Hematopoietic multipotent progenitor cell treated with erythropoietin and hydrocortisone succinate and interleukin-3 and kit ligand, for 4 days (in vitro differentiated cells): ENCODE measurements at places on chromosomes 6 and 20.

GRCh38 chr20:21262812-21263211 lies 40.3 kb upstream of the XRN2 start:
- DNase-seq: no peak

- no peak for DNase-seq
These were observed 132.7 kb downstream of the TSHZ2 start for GRCh38 chr20:53104884-53105283.

- DNase-seq: no peak
These were observed 387.9 kb downstream of the ADGRB3 start for GRCh38 chr6:69022993-69023392.

- no peak for DNase-seq
These were observed 418 bp downstream of the TNXB start for GRCh38 chr6:32108727-32109113.

GRCh38 chr6:155544677-155545076 lies 89.0 kb upstream of the NOX3 start:
- no peak for DNase-seq

- DNase-seq: no peak
These were observed 186.7 kb downstream of the SMOC2 start for GRCh38 chr6:168627506-168628175.

DNA sequence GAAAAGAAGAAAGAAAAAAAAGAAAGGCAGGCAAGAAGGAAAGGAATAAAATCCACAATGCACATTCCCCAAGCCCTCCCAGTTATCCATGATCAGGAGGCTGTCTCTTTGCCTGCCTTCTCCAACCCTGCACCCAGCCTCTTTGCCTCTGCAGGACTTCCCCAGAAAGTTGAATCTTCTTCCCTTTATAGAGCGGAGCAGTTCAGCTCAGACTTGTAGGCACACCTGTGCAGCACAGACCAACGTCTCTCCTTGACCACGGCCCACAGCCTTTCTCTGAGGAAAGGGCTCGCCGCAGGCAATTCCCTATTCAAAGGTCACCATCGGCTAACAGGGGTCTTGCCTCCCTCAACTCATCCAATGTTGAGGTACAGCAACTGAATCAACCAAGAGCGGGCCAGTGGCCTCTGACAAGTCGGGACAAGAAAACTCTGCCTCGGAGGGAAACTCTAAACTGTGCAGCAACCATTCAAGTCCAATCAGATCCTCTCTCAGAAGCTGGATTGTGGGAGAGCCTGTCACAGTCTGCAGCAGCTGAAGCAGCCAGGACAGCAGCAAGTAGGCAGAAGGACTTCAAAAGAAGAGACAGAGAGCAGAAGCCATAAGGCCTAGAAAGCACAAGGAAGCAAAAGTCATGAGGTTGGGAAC lies 529.2 kb upstream of the JARID2 start:
- no peak for DNase-seq

GRCh38 chr6:140923048-140923447 lies 1209.7 kb upstream of the GJE1 start:
- DNase-seq: peak; percentile 4

DNA sequence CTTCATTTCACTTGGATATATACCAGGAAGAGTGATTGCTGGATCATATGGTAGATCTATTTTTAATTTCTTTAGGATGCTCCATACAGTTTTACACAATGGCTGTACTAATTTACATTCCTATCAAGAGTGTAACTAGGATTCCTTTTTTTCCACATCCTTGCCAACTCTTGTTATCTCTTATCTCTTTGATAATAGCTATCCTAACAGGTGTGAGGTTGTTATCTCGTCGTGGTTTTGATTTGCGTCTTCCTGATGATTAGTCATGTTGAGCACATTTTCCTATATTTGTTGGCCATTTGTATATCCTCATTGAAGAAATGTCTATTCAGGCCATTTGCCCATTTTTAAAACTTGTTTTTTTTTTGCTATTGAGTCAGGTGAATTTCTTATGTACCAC lies 552.4 kb downstream of the RFPL4B start:
- no peak for DNase-seq

GRCh38 chr6:106143665-106144064 lies 57.5 kb downstream of the PRDM1 start:
- DNase-seq: no peak

GRCh38 chr6:53794137-53794719 lies 577 bp upstream of the LRRC1 start:
- DNase-seq: peak; percentile 80

DNA sequence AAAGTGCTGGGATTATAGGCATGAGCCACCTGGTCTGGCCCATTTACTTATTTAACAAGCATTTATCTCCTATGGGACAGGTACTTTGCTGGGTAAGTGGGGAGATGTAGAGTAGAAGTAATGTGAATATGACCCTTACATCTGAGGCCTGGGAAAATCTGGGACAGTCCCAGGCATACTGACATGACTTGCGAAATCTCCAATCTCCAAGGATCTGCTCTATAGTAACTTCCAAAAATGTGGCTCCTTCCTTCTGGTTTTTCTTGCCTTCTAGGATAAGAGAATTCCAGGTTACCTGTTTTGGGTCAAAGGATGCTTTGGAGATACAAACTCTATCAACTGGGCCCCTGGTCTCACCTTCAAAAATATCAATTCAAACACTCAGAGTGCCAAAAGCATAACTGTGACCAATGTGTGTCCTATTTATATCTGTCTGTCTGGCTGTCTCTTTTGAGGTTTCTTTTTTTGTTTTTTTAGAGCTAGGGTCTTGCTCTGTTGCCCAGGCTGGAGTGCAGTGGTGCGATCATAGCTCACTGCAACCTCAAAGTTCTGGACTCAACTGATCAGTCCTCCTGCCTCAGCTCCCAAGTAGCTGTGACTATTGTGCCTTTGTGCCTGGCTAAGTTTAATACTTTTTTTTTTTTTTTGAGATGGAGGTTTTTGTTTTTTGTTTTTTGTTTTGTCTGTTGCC lies 11.7 kb upstream of the JARID2 start:
- no peak for DNase-seq

GRCh38 chr6:119390247-119390793 lies 40.8 kb upstream of the MAN1A1 start:
- no peak for DNase-seq

DNA sequence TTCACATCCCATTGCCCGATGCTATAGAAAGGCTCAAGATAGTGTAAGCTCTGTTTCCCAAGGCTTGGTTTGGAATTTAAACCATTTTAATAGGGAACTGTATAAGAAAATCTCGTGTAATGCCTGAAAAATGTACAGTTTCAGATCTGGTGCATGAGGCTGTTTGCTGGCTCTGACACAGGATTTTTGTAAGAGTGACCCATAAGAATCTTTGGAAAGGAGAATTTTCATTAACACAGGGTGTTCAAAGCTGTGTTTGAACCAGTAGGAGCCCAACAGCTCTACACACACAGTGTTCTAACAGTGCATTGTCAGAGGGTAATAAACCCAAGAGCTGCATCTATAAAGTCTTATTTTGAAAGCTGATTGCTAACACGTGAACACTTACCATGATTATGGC lies 293.5 kb downstream of the PRL start:
- DNase-seq: no peak

GRCh38 chr20:54456961-54457360 lies 18.4 kb upstream of the DOK5 start:
- DNase-seq: no peak

GRCh38 chr6:20427856-20428255 lies 26.2 kb downstream of the E2F3 start:
- peak; percentile 46 for DNase-seq

DNA sequence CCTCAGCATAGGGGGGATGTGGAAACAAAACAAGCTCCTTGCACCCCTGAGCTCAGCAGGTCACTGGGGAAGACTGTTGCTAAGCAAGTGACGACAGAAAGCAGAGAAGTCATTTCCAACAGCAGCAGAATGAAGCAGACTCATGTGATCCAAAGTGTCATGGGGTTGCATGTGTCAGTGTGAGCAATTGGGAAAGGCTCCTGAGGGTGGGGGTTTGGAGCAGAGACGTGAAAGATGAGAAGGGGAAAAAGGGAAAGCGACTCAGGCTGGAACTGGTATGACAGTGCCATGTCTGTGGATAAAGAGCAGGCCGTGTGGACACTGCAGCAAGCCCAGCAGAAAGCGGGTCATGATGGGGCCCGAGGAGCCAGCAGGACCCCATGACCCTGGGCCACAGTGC lies 363.9 kb downstream of the PREX1 start:
- no peak for DNase-seq

DNA sequence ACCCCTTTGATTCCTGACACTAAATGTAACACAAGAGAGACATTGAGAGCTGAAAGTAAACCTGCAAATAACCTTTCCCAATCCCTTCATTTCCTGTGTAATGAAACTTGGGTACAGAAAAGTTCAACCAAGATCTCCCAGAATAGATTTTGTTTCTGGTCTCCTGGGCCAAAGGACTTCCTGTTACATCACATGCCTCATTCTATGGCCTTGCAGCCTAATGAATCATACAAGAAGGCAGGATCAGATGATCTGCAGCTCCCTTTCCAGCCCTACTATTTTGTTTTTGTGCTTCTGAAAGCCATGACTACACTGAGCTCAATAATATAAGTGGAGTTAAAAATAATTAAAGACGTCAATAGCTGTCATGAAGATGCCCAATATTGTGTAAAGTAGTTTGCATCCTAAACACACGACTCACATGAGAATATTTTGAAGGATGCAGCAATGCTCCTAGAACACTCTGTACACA lies 73.4 kb upstream of the NOX3 start:
- DNase-seq: peak; percentile 66

DNA sequence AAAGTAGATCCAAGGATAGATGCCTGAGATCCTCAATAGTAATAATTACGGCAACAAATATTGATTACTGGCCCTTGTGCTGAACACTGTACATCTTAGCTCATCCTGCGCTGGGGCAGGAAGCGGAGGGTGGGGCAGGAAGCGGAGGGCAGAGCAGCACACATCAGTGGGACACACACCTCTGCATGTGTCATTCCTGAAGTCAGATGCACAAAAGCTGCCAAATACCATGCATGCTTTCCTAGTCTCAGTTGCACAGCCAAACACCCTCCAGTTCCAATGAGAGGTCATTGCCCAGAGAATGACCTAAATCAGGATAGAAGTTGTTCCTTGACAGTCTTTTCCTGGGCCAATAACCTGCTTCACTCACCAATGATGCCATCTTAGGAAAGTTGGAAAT lies 74.4 kb upstream of the FOXC1 start:
- no peak for DNase-seq
